ENCODE measurements at places on chromosomes 6 and 20.

GRCh38 chr20:39268981-39269461, 306.9 kb downstream of the DHX35 start:
- DNase-seq = peak; percentile 41

DNA sequence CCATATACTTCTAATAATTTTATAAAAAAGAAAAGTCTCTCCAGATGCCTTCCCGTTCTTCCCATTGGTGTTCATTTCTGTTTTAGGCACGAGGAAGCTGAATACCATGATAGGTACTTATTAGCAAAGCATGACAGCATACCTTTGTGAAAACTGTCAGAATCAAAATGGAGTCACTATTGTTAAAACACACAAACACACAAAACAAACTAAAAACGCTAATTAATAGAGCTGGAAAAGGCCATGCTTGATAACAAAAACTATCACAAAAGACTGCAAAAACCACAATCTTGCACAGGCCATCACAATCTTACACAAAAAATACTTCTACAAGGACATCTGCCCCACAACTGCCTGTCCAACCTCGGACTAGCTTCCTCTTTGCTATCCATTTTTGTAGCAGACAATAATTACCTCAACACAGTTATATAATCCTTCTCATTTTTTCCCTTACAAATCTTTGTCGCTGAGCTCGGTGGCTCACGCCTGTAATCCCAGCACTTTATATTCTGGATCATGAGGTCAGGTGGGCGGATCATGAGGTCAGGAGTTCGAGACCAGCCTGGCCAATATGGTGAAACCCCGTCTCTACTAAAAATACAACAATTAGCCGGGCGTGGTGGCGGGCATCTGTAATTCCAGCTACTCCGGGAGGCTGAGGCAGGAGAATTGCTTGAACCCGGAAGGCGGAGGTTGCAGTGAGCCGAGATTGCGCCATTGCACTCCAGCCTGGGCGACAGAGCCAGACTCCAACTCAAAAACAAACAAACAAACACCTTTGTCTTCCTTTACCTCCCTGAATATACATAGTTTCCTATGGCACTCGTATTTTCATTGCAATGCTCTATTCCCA, 3.2 kb upstream of the ABT1 start:
- no peak for DNase-seq

DNA sequence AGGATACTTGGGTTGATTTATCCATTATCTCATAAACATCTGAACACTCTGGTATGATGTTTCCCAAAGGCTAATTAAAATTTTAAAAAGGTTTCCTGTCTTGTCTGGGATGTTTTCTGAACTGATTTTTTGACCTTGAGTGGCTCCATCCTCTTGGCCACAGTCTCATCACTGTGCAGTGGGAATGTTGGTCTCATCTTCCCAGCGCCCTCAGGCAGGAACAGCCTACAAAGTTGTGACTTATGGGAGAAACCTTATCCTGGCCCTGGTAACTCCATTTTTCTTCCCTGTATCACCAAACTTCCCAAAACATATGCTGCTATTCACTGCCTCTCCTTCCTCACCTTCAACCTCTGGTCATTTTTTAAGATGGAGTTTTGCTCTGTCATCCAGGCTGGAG, 6.8 kb upstream of the BPIFA3 start:
- DNase-seq = no peak

GRCh38 chr6:158768436-158768835, 50.7 kb downstream of the EZR start:
- no peak for DNase-seq

GRCh38 chr6:5094327-5094726, 9.2 kb downstream of the PPP1R3G start:
- no peak for DNase-seq

DNA sequence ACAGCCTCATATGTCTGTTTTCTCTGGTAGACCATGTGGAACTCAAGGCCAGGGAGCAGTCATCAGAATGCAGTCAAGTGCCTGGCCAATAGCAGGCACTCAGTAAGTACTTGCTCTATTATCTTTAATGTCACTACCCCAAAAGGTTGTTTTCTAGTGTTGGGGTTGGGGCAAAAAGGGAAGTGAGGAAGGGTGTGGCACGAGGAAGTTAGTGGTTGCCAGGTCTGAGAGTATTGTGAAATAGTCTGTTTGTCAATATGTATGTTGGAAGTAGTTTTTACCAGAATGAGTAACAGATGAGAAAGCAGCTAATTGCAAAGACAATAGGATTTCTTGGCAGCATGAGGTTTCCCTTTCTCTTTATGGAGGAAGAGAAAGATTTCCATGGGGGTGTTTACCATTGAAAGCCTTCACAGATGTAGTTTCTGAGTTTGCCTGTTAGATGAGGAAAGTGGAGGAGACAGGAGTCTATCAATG, 59.5 kb upstream of the ARMH2 start:
- peak; percentile 92 for DNase-seq

DNA sequence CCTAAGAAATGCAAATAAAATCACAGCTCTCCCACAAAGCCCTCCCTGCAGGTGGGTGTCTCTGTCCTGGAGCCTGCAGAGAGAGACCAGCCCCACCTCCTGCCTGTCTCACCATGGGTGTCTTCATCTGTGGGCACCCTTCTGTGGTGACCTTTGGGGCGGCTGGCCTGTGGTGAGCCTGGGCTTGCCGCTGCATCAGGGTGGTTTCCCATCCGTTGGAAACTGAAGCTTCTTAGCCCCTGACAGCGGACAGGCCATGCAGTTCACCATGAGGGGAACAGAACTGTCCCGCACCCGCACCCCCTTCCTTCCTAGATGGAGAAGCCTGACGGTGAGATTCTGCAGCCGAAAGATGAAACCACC, 42.3 kb upstream of the FRMD1 start:
- no peak for DNase-seq

- no peak for DNase-seq
Observed at GRCh38 chr6:38179794-38180430, 360.4 kb downstream of the ZFAND3 start.

DNA sequence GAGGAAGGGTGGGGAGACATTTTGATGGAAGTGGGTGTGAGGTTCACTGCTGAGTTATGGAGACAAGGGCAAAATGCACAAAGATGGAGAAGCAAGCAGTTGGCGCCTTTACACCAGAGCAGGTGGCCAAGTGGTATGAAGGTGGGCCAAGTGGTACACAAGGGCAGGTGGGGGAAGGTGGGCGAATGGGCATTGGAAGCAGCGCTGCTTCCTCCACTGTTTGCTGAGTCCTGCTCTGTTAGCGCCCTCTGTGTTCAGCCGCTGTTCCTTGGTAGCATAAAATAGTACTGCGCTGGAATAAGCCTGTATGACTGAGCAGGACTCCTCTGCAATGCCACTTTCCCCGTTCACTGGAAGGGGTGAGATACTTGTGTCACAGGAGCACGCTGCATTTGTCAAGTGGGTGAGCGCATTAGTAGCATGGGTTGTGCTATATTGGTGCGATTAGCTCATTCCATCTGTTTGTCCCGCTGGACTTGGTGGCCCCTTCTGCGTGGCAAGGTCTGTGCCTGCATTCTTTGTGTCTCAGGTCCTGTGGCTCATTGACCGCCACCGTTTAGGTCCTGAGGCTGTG, 116.4 kb downstream of the TOX2 start:
- no peak for DNase-seq
